ENCODE measurements at places on chromosomes 2 and 18.

DNA sequence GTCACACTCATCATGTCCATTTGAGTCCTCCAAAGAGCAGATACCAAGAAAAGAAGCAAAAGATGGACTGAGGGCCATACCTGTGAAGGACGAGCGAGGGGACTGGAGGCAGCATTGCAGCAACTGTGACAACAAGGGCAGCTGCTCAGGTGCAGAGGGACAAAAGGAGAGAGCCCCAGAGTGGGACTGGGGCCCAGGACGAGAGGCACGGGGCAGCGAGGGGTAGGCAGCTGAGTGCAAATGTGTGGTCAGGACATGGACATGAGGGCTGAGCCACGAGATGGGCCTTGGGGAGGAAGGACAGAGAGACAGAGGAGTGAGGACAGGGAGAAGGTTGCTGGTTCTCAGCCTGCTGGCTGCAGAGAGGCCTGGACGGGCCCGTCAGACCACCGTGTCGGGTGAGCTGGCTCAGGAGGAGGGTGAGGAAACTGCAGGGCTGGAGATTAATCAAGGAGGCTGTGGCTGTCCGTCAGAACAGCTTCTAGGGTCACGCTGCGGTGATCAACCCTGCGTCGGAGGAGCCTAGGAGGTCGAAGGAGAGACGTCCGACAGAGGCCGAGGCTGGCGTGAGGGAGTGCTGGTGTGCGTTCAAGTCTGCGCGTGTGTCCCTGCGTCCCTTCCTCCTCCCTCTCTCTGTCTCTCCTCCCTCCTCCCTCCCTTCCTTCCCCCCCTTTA, 206.8 kb upstream of the HDAC4 start:
- no peak for DNase-seq
- H3K4me3 ChIP-seq: no peak overlapping the region

DNA sequence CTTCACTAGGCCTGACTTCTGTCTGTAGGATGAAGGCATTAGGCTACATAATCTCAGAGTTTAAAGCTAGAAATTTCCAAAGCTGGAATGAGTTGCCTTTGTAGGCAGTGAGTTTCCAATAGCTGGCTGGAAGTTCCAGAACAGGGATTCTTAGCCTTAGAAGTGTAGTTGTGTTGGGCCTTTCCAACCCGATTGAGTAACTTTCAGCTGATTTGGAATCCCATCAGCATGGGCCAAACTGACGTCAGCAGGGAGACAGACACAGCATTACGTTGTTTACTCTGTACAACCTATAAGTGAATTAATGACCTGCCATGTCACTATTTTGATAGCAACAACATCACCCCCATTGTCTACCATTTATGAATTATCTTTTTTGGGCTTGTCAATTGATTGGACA, 56.9 kb downstream of the SETBP1 start:
- DNase-seq: no peak
- no peaks in the 10 kb centered on the region for H3K27me3 ChIP-seq
- H3K4me3 ChIP-seq: no peak overlapping the region
- no peak overlapping the region for H3K27ac ChIP-seq
- peaks cover 18% of the 10 kb centered on the region for H3K4me1 ChIP-seq

DNA sequence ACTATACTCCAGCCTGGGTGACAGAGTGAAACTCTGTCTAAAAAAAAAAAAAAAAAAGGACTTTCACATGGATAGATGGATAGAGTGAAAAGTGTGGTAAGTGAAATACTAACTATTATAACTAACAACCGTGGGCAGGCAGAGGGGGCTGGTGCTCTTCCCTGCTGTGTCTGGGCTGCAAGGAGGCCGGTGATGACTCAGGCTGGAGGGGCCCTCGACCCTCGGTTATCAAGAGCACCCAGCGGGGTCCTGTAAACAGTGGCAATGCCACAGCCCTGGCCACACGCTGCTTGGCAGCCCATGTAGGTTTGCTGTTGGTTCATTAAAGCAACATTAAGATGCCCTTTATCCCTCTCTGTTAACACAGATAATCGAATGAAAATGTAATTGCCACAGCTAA, 184.8 kb upstream of the RAB12 start:
- H3K27ac ChIP-seq: no peak overlapping the region
- DNase-seq: no peak
- H3K4me3 ChIP-seq: no peak overlapping the region
- H3K27me3 ChIP-seq: no peaks in the 10 kb centered on the region
- no peaks in the 10 kb centered on the region for H3K36me3 ChIP-seq

- H3K36me3 ChIP-seq: no peaks in the 10 kb centered on the region
- H3K27me3 ChIP-seq: no peaks in the 10 kb centered on the region
Observed at GRCh38 chr2:4258563-4258962, 555.2 kb downstream of the DCDC2C start.

DNA sequence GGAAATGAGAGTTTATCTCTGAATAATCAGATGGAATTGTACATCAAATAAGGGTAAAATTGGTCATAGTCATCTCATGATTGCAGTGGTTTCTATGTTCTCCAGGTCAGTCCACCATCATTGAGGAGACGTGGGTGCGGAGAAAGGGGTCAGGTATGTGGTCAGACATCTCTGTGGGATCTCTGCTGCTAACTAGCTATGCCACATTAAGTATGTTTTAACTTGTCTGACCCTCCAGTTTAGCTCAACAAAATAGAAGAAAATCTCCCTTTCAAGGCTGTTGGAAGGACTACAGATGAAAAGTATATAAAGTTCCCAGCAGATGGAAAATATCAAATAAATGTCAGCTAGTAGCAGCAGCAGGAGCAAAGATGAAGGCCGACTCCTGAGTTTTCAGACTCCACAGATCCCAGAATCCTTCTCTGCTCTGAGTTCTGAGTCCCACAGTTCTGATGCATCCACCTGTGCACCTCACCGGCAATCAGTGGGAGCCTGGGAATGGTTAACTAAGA, 106.6 kb upstream of the CYP1B1 start:
- no peaks in the 10 kb centered on the region for H3K36me3 ChIP-seq
- no peaks in the 10 kb centered on the region for H3K27me3 ChIP-seq
- H3K27ac ChIP-seq: no peak overlapping the region

- no peak for DNase-seq
- H3K4me1 ChIP-seq: peaks cover 5% of the 10 kb centered on the region
- H3K27ac ChIP-seq: no peak overlapping the region
- H3K27me3 ChIP-seq: no peaks in the 10 kb centered on the region
Observed at GRCh38 chr2:128563348-128563687, 244.7 kb upstream of the HS6ST1 start.

DNA sequence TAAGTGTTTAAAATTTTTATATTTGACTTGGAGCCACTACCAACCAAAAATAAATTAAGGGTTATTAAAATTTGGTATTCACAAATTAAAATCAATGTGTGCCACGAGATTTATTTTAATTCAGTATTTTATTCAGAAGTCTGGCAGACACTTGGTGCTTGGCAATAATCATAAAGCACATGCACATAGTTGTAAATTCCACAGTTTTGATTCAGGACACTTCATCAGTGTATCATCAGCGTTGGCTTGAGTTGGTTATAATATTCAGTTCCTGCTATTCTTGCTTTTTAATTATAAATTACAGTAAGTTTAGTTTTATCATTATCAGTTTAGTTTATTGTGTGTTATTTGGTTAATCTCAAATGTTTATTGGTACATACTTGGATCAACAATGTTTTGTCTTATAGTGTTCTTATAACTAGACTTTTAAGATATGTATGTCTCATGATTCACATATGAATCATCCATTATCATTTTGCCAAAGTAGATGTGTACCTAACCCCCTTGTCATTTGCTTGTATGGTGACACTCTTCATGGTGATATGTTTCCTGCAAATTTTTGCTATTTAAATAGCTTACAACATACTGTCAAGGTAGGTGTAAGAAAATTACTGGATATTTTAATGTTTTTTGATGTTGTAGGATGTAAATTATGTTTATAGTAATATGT, 237.9 kb downstream of the BABAM2 start:
- H3K4me1 ChIP-seq: no peaks in the 10 kb centered on the region
- H3K27me3 ChIP-seq: no peaks in the 10 kb centered on the region
- no peak overlapping the region for H3K27ac ChIP-seq
- H3K36me3 ChIP-seq: no peaks in the 10 kb centered on the region
- DNase-seq: no peak

DNA sequence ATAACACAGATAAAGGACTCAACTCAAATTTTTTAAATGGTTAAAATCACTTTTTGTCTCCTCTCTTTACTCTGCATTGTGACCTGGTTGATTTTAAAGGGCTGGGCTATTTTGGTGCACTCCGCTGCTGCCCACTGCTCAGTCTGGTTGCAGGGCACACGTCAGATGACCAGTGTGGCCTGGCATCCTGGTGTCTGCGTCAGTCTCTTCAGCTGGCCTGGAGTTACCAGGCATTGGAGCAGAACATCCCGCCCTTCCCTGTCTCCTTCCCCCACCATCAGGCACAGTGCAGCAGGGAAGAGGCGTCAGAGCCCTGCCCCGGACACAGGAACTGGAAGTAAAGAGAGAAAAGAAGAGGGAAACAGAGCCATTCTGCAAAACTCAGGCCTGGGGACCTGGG, 8.9 kb downstream of the C1QL2 start:
- H3K27me3 ChIP-seq: peaks cover 37% of the 10 kb centered on the region
- no peak overlapping the region for H3K27ac ChIP-seq
- H3K36me3 ChIP-seq: no peaks in the 10 kb centered on the region

DNA sequence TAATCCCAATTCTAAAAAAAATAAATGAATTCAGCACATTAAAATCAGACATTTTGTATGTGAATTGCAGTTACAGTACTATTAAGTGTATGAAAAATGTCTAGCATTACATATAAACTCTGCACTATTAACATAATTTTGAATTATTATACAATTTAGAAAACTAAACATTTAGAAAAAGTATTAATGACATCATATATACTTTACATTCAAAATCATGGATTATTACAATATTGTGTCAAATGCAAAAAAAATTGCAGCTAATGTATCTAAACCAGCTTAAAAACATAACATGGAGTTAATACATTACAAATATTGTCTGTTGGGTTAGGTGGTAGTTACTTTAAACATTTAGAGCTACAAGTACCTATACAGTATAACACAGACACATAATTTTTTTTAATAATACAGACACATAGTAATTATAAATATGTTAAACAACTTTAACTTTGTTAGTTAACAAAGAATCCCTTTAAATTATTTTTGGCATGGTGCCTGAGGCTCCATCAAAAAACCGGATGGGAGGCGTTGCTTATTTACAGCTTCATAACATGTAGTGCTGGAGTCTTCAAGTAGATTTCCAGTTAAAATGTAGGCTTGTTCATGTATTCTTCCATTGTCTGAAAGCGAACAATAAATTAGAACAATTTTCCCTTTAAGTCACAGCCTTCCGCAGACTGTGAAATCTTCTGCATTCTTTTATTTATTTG, 79.1 kb downstream of the AP1S3 start:
- H3K4me3 ChIP-seq: no peak overlapping the region
- H3K4me1 ChIP-seq: no peaks in the 10 kb centered on the region
- no peaks in the 10 kb centered on the region for H3K27me3 ChIP-seq
- H3K27ac ChIP-seq: no peak overlapping the region

DNA sequence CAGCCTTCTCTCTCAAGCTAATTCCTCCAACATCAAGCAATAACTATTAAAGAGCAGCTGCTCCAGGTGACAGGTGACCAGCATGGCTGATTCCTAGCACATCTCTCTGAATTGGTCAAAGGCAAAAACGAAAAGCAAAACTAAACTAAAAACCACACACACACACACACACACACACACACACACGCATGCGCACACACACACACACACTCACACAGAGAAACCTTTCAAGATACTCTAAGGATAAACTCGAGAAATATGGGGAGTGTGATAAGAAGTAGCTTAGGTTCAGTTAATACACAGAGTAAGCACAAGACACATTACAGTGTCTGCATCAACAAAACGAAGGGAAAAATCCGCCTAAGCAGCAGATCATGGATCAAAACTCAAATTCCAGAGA, 74.5 kb upstream of the FZD7 start:
- H3K36me3 ChIP-seq: no peaks in the 10 kb centered on the region
- no peak overlapping the region for H3K27ac ChIP-seq
- DNase-seq: no peak
- peaks cover 25% of the 10 kb centered on the region for H3K4me1 ChIP-seq

GRCh38 chr2:51000849-51001617, 30.9 kb downstream of the NRXN1 start:
- DNase-seq: peak; percentile 11
- H3K4me1 ChIP-seq: peaks cover 4% of the 10 kb centered on the region
- H3K36me3 ChIP-seq: no peaks in the 10 kb centered on the region
- no peaks in the 10 kb centered on the region for H3K27me3 ChIP-seq

GRCh38 chr2:207121784-207122183, 44.0 kb downstream of the KLF7 start:
- H3K36me3 ChIP-seq: peaks cover 78% of the 10 kb centered on the region
- no peak for DNase-seq
- no peak overlapping the region for H3K4me3 ChIP-seq
- peaks cover 12% of the 10 kb centered on the region for H3K4me1 ChIP-seq
- H3K27ac ChIP-seq: no peak overlapping the region

DNA sequence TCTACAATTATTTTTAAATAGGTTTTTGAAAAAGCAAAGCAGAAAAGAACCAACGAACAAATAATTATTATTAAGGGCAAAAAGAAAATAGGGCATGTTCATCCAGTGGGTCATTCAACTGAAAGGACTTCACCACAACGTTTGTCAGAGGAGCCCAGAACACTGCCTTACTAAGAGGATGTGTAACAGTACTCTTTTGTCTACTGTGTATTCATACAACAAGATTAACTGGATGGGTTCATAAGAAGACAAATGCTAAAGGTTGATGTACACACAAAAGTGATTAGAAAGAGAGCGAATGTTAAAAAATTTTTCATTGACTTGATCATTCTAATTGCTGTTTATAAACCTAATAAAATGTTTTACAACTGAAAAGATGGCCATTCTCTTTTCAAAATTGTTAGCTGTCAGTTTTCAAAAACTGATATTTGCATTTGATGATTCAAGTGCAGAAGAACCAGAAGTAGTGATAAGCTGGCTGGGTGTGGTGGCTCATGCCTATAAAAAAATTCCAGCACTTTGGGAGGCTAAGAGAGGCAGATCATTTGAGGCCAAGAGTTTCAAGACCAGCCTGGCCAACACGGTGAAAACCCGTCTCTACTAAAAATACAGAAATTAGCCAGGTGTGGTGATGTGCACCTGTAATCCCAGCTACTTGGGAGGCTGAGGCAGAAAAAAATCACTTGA, 33.1 kb downstream of the MGAT4A start:
- no peak for DNase-seq
- no peaks in the 10 kb centered on the region for H3K27me3 ChIP-seq
- H3K27ac ChIP-seq: no peak overlapping the region

DNA sequence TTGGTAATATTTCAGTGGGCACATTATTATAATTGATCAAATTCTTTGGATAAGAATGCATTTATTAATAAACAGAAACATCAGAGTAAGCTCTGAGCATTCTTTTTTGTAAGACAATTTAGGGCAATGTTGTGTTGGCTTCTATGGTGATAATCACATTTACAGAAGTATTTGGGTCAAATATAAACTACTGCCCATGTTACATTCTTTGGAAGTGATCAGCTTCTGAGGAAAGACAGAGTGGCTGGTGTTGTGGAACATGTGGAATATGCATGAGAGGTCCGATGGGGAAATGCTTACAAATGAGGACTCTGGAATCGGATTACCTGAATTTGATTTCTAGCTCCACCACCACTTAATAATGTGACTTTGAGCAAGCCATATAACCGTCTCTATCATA, 19.4 kb downstream of the SERPINB13 start:
- DNase-seq: no peak
- no peak overlapping the region for H3K27ac ChIP-seq
- H3K27me3 ChIP-seq: no peaks in the 10 kb centered on the region
- no peaks in the 10 kb centered on the region for H3K36me3 ChIP-seq
- H3K4me1 ChIP-seq: no peaks in the 10 kb centered on the region
